SK-N-MC (cell line): ENCODE measurements at places on chromosomes 12 and 14.

DNA sequence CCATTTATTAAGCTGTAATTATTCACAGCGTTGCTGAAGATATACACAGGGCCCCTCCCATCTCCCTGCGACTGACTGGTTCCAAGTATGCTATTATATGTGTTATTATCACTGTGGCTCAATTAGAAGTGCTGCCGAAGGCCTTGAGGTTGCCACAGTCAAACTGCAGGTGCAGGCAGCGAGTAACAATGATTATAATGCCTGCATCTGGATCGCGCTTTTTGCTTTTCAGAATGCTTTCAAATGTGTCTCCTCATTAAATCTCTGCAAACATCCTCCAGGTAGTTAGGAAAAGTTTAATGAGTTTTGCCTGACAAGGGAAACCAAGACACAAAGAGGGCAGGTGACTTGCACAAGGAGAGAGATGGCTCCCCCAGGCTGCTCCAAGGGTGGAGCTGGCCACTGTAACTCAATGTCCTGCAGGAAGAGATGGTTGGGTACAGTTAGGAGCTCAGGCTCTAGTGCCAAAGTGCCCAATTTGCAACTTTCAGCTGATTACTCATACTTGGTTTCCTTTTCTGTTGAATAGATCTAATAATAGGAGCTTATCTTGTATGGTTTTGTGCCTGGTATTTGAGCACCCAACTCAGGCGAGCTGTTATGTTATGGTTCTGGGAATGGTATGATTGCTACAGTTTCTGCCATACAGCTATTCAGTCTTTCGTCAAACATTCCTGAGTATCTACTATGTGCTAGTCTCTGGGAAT lies 1.7 kb upstream of the SYNE3 start:
- no peak for DNase-seq

DNA sequence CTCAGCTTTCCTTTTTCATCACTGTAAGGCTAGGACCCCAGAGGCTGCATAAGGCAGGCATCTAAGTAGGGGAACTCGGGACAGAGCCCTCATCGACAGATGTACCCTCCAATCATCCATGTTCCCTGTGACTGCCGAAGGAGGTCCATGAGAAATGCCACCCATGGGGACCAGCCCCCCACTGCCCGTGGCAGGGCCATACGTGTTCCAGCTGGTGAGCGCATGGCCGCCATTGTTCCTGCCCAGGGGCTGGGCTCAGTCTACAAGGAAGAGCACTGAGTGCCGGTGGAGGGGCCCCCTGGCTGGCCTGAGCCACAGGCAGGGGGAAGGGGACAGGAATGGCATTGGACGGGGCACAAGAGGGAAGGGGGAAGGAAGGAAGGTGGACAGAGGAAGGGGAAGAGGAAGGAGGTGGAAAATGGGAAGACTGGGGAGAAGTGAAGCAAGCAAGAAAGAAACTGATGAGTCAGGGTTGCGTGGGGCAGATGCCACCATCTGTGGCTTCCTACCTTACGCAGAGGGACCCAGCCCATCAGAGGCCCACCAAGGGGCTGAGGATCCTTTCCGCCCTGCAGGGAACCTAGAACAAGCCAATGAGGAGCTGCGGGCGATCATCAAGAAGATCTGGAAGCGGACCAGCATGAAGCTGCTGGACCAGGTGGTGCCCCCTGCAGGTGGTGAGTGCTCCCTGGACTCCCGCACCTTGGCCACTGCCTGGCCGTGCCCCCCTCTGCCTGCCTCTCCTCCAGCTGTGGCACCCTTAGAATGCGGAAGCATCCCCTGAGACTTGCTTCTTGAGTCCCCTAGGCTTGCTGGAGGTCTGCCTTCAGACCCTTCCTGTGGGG lies 120.6 kb upstream of the FKBP4 start:
- no peak for DNase-seq

- DNase-seq = no peak
Measured at GRCh38 chr14:67447033-67447381, 35.0 kb upstream of the PLEK2 start.

- no peak for DNase-seq
Measured at GRCh38 chr12:3113671-3114325, 36.6 kb downstream of the TSPAN9 start.

- no peak for DNase-seq
Measured at GRCh38 chr12:74365178-74365964, 172.3 kb upstream of the ATXN7L3B start.

GRCh38 chr12:11885261-11886038 lies 185.3 kb upstream of the BCL2L14 start:
- DNase-seq = no peak

DNA sequence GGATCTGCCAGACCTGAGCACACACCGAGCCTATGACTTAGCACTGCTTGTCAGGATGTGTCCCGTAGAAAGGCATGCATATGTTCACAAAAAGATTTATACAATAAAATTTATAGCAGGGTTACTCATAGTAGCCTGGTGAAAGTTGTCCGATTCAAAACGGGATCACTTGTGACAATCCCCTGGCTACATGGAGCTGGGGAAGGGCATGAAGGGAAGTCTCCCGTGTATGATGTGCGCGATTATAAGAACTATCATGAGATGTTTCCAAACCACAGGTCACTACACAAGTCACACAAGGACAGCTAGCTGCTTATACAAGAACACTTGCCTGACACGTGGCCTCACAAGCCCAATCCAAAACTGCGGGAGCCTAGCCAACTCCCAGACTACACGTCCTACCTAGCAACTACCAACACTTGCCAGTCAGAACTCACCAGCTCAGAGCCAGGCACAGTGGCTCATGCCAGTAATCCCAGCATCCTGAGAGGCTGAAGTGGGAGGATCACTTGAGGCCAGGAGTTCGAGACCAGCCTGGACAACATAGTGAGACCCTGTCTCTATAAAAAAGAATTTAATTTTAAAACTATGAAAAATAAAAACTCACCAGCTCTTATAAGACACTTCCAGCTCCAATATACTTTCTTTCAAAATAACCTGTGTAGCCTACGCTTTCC lies 7.5 kb upstream of the CDCA4 start:
- DNase-seq = no peak

DNA sequence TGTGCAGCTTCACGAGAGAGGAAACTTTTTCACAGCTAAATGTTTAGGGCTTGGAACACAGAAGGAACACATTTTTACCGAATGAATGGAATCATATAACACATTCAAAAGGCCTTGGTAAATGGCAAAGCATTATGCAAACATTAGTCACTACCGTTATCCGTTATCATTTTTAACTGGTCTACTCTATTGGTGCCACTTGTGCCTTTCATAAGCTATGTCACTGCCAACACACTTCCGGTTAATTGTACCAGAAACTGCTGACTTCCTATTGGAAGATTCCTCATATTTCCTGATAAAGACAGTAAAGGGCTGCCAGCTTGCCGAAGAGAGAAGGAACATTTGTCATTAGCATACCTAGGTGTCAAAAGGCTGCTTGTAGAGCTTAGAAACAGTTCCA lies 169.2 kb downstream of the APAF1 start:
- DNase-seq = no peak

DNA sequence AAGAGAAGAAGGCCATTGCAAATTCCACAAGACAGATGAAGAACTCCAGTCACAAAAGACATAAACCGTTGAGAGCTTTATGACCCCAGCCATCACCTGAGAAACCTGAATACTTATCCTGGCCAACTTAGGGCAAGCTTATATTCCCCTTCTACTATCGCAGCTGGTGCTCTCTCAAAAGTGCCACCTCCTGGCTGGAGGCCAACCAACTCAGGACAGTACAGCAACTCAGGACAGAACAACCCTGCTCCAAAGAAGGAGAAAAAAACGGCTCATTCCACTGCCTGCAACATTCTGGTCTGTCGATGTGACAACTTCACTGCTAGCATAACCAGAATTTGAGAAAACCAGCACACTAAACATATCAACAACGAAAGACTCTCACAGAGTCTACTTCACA lies 9.7 kb upstream of the KRT6B start:
- DNase-seq = no peak

- DNase-seq = no peak
Measured at GRCh38 chr12:60345442-60345841, 749.6 kb downstream of the SLC16A7 start.

GRCh38 chr12:70354787-70355186 lies 11.3 kb upstream of the KCNMB4 start:
- no peak for DNase-seq

DNA sequence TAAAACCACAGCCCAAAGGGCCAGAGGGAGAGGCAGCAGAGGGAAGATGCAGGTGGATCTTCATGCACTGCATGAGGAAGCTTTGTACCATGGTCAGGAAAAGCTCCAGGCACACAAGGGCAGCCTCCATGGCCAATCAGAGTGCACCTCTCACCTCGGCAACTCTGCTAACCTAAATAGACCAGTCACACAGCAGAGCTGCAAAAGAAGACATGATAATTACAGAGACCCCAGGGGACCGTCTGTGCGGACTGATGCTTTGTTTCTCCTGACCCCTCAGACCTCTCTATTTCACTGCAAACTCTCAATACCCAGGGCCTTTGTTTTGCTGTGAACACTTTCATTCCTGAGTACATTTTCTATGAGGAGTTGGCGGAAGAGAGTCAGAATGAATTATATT lies 10.7 kb upstream of the TCL1B start:
- DNase-seq = no peak

GRCh38 chr12:10365696-10366405 lies 24.0 kb downstream of the KLRK1 start:
- no peak for DNase-seq

- DNase-seq = no peak
Measured at GRCh38 chr14:61188978-61189808, 91.9 kb downstream of the TMEM30B start.

GRCh38 chr14:33556382-33557121 lies 394.3 kb downstream of the EGLN3 start:
- DNase-seq = no peak

GRCh38 chr14:65558363-65558762 lies 145.8 kb downstream of the FUT8 start:
- no peak for DNase-seq

DNA sequence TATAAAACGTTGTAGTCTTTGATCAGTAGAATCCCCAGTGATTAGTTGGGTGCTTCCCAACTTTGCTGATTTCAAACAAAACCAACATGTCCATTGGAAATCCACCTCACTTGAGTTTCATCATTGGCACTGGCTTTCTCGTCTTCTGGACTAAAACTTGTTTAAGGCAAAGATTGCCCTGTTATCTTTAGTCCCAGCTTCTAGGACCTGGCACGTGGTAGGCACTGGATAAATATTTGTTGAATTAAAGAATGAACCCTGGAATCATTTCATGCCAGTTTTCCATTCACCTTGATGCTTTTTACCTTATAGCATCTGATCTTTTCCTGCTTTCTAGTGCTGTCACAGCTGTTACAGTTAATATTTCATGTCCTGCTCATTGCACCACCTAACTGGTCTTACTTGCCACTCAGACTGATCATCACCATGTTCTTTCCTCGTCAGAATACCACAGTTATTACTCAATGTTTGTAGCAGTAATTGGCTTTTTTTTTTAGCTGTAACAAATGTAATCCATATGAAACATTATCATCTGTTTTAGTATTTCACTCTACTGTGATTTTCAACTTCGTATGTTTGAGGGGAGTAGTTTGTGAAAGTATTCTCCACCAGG lies 7.3 kb upstream of the C12orf50 start:
- DNase-seq = no peak

- DNase-seq = no peak
Measured at GRCh38 chr14:32669391-32669790, 269.3 kb upstream of the NPAS3 start.

DNA sequence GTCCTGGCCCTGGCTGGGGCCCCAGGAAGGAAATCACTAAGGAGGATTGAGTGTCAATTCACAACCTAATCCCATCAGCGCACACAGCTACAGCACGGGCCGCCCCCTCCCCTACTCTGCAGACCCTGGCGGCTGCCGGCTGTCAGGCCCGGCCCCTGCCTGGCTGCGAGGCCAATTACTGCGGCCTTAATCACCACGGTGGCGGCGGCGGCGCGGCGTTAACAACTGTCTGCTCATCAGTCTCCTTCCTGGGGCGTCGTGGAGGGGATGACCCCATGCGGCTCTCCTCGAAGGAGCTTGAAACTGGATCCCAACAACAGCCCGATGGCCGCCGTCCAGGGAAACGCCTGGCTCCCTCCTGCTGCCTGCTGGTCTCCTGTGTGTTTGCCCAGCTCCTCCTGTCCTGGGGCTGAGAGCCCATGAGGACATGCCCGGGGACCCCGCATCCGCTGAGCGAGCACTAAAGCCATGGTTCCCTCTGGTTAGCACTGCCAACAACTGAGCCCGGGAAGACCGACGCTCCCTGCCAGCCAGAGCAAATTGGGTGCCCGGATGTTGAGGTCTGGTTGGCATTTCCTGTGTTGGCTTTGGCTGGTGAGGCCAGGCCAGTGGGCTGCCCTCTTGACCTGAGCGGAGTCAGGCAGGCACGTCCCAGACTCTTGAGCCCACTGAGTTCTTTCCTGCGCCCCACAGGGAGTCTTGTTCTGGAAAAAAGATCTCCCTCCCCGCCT lies 21.8 kb upstream of the EIF2B2 start:
- DNase-seq = no peak

- no peak for DNase-seq
Measured at GRCh38 chr14:78202163-78202562, 32.0 kb downstream of the NRXN3 start.

DNA sequence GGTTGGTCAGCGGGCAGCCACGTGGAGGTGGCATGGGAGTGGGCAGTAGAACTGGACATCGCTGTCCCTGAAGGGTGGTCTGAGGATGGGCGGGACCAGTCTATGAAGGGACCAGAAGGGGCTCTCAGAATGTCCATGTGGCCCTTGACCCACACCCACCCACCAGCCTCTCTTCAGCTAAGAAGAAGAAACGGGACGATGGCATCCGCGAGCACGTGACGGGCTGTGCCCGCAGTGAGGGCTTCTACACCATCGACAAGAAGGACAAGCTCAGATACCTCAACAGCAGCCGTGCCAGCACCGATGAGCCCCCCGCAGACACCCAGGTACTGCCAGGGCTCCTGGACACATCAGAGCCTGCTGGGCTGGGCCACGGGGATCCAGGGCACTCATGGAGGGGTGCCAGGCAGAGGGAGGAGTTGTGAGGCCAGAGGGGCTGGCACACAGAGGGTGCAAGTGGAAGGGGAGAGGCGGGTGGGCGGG lies 21.3 kb downstream of the SETD1B start:
- no peak for DNase-seq

- DNase-seq = no peak
Measured at GRCh38 chr14:24876996-24877395, 173.0 kb downstream of the STXBP6 start.

- no peak for DNase-seq
Measured at GRCh38 chr12:12985817-12986408, 14.2 kb downstream of the HEBP1 start.

- DNase-seq = no peak
Measured at GRCh38 chr12:5134861-5135525, 91.3 kb downstream of the KCNA5 start.
